Gastrocnemius medialis (tissue), 4 donors: ENCODE measurements at places on chromosomes 1 and 21.

GRCh38 chr1:229760478-229760996 is 134.5 kb downstream of the URB2 start:
- no peaks in the 10 kb centered on the region for H3K27me3 ChIP-seq
- no peak overlapping the region for H3K27ac ChIP-seq
- H3K4me1 ChIP-seq = no peaks in the 10 kb centered on the region
- DNase-seq = no peak
- H3K4me3 ChIP-seq = no peak overlapping the region

DNA sequence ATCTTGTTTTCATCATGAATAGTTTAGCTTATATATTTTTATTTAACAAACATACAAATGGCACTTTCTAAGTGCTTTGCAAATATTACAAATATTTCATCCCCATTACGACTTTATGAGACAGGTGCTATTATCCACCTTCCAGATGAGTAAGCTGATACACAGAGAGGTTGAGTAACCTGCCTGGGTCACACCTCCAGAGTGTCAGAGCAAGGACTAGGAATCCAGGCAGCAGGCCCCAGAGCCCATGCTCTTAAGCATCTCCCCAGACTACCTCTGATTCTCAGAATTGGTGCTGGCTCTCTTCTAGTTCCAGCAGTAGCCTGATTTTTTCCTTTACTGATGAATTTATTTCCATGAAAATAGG is 40.0 kb downstream of the EPHB2 start:
- no peak for DNase-seq
- H3K4me3 ChIP-seq = no peak overlapping the region
- no peak overlapping the region for H3K27ac ChIP-seq
- no peaks in the 10 kb centered on the region for H3K27me3 ChIP-seq

DNA sequence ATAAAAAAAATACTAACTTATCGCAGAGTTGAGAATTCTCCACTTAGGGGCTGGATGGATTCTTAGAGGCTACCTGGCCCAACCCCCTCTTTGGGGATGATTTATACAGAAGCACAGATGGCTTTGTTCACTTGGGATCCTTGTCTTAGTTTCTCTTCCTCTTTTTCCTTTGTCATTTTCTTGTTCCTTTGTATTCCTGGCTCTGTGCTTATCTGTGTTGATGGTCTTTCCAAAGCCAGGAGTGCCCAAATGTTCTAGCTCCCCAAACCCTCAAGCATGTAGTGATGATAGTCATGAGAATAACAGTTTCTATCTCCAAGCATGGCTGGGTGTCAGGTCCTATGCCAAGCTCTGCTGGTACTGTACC is 27.4 kb downstream of the EPHB2 start:
- peaks cover 4% of the 10 kb centered on the region for H3K27me3 ChIP-seq
- no peak overlapping the region for H3K4me3 ChIP-seq
- DNase-seq = no peak

DNA sequence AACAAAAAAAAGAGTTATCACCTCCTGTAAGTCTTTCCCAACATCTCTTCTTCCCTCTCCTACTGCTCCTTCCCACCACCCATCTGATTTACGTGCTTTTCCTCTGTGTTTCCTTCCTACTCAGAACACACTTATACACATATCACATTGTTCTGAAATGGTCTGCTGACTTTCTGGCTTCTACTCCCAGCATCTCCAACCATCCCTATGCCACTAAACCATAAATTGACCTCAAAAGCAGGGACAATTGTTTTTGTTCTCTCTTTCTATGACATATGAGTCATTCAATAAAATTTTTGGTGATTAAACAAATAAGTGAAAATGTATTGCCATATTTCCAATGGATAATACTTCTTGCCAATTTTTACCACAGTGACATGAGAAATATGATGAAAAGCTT is 8.2 kb downstream of the GOLPH3L start:
- H3K27me3 ChIP-seq = no peaks in the 10 kb centered on the region
- no peak overlapping the region for H3K4me3 ChIP-seq
- peaks cover 17% of the 10 kb centered on the region for H3K36me3 ChIP-seq
- no peak overlapping the region for H3K27ac ChIP-seq
- H3K4me1 ChIP-seq = peaks cover 7% of the 10 kb centered on the region

DNA sequence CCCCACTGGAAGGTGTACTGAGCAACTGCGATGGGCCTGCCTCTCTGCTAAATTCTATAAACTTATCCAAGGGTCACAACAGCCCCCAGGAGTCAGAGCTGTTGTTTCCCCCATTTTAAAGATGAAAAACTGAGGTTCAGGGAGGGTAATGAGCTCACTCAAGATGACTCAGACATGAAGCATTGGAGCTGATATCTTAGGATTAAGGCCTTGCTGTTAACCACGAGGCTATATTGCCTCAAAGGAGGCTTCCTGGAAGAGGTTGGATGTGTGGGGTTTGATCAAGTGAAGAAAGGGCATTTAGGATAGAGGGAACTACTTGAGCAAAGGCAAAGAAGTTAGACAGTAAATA is 6.7 kb downstream of the LDLRAP1 start:
- no peak overlapping the region for H3K4me3 ChIP-seq
- DNase-seq = no peak
- H3K36me3 ChIP-seq = no peaks in the 10 kb centered on the region
- H3K4me1 ChIP-seq = peaks cover 74% of the 10 kb centered on the region
- peak overlapping the region; percentile 90 for H3K27ac ChIP-seq
- no peaks in the 10 kb centered on the region for H3K27me3 ChIP-seq

- H3K36me3 ChIP-seq = peaks cover 9% of the 10 kb centered on the region
- H3K27ac ChIP-seq = peak within 1 kb of the TSS; percentile 82
- peak; percentile 61 for DNase-seq
- H3K4me3 ChIP-seq = peak within 1 kb of the TSS; percentile 88
Observed at GRCh38 chr1:155320661-155321617, at the start of gene RUSC1. TSS of gene RUSC1 (plus strand) at chr1:155320894. CDS start at chr1:155321774, 880 bp downstream.

GRCh38 chr1:13702425-13703127 is 2.6 kb downstream of the PRDM2 start:
- H3K27me3 ChIP-seq = no peaks in the 10 kb centered on the region
- peaks cover 11% of the 10 kb centered on the region for H3K4me1 ChIP-seq
- DNase-seq = no peak
- H3K27ac ChIP-seq = no peak overlapping the region

DNA sequence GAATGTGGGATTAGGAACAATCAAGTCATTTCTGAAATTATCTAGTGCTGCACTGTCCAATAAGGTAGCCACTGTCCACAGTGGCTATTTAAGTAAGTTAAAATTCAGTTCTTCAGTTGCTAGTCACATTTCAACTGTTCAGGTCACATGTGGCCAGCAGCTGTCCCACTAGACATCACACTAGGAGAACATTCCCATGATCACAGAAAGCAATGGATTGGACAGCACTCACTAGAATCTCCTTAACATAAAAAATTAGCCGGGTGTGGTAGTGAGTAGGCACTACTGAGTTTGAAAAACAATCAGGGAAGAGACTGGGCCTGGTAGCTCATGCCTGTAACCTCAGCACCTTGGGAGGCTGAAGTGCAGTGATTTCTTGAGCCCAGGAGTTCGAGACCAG is 33.6 kb downstream of the NUP133 start:
- H3K4me1 ChIP-seq = no peaks in the 10 kb centered on the region
- no peaks in the 10 kb centered on the region for H3K27me3 ChIP-seq
- H3K27ac ChIP-seq = no peak overlapping the region

- no peaks in the 10 kb centered on the region for H3K4me1 ChIP-seq
- H3K4me3 ChIP-seq = no peak overlapping the region
- H3K27me3 ChIP-seq = no peaks in the 10 kb centered on the region
- no peak for DNase-seq
- H3K27ac ChIP-seq = no peak overlapping the region
Observed at GRCh38 chr1:76266762-76267161, 192.2 kb downstream of the ST6GALNAC3 start.

DNA sequence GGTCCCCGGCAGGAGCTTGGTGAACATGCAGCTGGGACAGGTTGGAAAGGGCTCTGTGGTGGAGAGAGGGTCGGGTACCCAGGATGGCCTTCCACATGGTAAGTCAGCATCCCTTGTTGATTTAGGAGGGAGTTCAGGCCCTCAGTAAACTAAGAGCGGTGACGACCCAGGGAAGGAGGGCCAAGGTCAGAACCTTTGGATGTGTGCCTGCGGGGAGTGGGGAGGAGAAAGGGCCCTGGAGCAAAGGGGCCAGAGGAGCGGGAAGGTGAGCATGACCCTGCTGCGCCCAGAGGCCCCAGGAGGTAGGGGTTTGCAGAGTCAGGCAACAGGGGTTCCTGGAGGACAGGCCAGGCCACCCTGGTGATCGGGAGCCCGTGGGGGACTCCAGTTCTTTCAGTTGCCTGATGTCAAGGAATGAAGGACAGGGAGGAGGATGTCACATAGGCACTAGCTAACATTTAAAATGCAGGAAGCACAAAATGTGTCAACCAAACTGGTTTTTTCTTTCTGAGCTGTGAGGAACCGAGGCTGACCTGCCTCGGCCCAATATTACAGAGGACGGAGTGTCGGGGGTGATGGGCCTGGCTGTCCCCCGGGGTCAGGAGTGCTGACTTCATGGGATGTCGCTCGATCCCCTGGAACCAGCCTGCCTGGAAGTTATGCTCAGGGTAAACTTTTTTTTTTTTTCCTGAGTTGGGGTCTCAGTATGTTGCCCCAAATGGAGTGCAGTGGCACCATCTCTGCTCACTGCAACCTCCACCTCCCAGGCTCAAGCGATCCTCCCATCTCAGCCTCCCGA is 117.4 kb upstream of the SLC45A1 start:
- H3K36me3 ChIP-seq = no peaks in the 10 kb centered on the region
- no peaks in the 10 kb centered on the region for H3K27me3 ChIP-seq
- no peak overlapping the region for H3K4me3 ChIP-seq
- peaks cover 23% of the 10 kb centered on the region for H3K4me1 ChIP-seq
- DNase-seq = no peak
- no peak overlapping the region for H3K27ac ChIP-seq
